ENCODE measurements at places on chromosomes 6 and 20.
A peak's percentile ranks its signal among the peaks of the same experiment; 100 is the strongest.

- DNase-seq, result no peak
Observed at GRCh38 chr6:108721286-108721685, 126.9 kb upstream of the ARMC2 start.

- DNase-seq, result no peak
Observed at GRCh38 chr6:37176268-37177076, 6.5 kb downstream of the PIM1 start.

DNA sequence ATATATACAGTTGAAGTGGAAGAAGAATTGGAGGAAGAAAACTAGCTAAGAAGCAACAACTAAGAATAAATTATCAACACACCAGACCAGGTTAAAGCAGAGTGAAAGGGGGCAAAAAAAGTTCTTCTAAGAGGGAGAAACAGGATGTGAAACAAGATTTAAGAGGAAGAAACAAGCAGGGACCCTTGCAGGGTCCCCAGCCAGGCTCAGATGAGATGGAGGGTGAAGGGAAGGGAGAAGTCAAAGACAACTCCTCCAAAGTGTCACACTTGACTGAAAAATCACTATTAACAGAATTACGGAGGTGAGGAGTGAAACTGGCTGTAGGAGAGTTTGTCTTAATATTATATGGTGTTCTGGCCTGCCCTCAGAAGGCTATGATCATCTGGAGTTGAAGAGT, 65.4 kb downstream of the MTFR2 start:
- DNase-seq, result no peak

- no peak for DNase-seq
Observed at GRCh38 chr6:111597291-111598086, 8.2 kb downstream of the TRAF3IP2 start.

DNA sequence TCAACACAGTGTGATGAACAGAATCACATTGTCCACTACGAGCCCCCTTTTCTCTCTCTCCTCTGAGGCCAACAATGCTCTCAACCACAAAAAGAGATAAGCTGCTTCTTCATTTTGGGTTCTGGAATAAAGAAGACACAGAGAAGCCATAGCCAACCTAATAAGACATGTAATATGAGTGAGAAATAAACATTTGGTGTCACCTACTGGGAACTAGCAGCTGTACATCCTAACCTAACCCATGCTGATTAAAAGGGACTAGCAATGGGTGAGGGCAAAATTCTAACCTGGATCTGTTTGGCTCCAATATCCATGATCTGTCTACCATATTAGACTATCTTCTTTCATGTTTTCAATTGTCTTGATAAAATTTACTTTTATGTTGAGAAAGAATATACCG, 369.1 kb upstream of the MARCKS start:
- DNase-seq, result no peak

GRCh38 chr6:25056130-25056529, 120.4 kb upstream of the RIPOR2 start:
- peak; percentile 62 for DNase-seq

- DNase-seq, result no peak
Observed at GRCh38 chr6:10615675-10616074, 78.7 kb downstream of the C6orf52 start.

- DNase-seq, result no peak
Observed at GRCh38 chr6:21931641-21932335, 338.2 kb downstream of the SOX4 start.

DNA sequence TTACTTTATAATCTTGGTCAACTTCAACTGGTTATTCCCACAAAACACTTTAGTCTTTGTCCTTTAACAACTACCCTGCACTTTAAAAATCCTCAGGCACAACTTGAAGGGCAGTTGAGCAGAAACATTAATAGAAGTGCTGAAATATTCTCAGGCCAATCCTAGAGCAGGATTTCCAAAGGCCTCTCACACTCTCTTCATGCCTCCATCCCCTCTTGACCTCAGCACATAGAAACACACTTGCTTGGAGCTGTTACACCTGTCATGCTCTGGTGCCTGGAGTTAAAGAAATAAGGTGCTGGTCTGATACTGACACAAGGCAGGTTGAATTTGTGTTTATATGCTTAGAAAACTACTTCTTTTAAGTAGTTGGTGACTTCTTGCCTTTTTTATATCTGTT, 618.8 kb upstream of the POU3F2 start:
- no peak for DNase-seq

- DNase-seq, result no peak
Observed at GRCh38 chr6:28349344-28349891, 329 bp upstream of the ZKSCAN3 start.

DNA sequence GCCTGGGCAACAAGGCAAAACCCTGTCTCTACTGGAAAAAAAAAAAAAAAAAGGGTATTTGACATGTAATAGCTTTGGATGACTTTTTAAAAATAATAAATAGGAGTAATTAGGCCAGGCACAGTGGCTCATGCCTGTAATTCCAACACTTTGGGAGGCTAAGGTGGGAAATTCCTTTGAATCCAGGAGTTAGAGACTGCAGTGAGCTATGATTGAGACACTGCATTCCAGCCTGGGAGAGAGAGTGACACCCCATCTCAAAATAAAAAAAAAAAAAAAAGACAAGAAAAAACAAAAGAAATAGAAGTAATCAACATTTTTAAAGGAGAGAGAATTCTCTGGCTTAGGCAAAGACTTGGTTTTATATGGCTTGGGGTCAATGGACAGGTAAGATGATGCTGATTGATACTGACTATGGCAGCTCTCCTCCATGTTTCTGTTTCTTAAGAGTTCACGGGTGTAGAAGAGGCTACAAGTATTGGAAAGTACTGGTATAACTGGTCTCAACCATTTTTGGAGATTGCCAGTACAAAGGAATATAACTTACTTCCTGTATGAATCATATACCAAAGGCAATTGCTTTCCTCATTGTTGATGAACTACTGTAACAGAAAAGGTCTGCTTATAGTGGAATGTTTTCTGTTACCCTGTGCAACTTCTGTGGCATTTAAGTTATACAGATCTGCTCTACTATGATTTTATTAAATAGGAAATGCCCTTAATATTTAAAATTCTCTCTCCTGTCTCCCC, 10.1 kb downstream of the MAP3K5 start:
- DNase-seq, result no peak
